Stimulated activated CD8-positive, alpha-beta memory T cell treated with anti-CD3 and anti-CD28 coated beads, Interleukin-4, amount 100 ng/mL, for 24 hours (primary cell): ENCODE measurements at places on chromosomes 3 and 15.

- DNase-seq = no peak
These were observed 57.3 kb downstream of the ROBO2 start for GRCh38 chr3:77096966-77097890.

DNA sequence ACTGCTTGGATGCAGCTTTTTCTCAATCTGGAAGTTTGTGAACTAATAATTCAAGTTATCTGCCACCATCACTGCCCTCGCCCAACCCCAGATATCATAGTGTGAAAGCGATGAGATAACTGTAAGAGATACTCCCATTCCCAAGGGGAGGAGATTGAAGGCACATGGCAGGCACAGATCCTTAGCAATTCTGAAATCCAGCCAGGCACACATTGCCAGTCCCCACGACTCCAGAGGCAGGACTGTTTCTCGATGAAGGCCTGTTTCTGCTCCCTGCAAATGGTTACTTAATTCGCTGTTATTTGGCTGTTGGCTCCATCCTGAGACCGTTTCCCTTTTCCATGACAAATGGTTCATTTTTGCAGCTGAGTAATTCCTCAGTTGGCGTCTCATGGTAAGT lies 63.2 kb upstream of the NEDD4 start:
- no peak for DNase-seq

DNA sequence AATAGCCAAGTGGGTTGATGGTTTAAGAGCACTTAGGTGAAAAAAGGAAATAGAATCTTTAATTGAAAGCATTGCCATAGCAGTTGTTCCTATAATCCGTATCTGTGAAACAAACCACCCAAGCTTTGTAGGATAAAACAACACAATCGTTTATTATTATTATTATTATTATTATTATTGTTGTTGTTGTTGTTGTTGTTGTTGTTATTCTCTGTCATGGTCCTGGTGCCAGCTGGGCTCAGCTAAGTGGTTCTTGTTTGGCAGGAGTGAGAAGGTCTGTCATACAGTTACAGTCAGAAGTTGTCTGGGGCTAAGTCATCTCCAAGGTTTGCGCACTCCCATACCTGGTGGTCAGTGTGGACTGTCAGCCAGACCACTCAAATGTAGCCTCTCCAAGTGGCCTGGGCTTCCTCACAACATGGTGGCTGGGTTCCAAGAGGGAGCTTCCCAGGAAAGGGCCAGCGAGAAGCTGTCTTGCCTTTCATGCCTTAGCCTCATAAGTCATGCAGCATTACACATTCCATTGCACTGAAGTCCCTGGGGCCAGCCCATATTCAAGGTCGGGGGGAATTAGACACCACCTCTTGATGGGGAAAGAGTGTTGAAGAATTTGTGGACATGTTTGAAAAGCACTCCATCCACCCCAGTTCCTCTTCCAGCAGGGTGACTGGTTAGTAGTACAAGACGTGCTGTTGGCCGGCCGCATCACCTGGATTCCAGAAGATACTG lies 54.3 kb upstream of the FGD5 start:
- no peak for DNase-seq

DNA sequence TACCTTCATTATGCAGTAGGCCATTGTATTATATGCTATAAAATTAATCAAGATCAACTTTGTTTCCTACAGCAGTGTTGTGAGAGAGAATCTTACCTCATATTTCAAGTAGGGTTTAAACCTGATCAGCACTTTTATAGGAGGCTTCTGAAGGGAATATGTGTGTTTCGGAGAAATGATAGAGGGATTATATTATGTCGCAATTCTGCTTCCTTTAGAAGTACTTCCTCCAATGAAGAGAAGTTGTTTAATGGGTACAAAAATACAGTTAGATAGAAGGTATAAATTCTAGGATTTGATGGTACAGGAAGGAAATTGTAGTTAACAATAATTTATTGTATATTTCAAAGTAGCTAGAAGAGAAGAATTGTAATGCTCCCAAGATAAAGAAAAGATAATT lies 54.9 kb downstream of the NSUN3 start:
- no peak for DNase-seq

GRCh38 chr3:53046171-53047170 lies 598 bp upstream of the SFMBT1 start:
- DNase-seq = peak; percentile 37

- DNase-seq = no peak
These were observed 53.3 kb upstream of the MELTF start for GRCh38 chr3:197082871-197083270.

GRCh38 chr3:11989383-11990038 lies 14.7 kb upstream of the SYN2 start:
- DNase-seq = no peak

GRCh38 chr15:96358821-96359615 lies 28.5 kb downstream of the NR2F2 start:
- no peak for DNase-seq

DNA sequence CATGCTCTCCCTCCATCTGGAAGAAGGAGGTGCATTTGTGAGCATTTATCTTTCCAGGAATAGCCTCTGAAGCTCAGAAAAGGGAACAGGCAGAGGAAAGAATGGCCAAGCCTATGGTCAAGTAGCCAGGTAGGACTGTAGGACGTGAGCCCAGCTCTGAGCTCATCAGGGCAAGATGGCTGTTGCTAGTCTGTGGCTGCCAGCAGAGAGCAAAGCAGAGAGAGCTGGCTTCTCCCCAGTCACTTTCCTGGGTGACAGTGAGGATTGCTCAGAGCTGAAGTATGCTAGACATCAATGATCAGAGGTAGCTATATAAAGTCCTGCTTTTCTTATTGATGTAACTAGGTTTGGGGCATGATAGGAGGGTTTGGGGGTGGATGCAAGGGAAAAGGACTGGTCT lies 146.1 kb upstream of the SLC24A5 start:
- DNase-seq = no peak

GRCh38 chr3:137035631-137036030 lies 77.8 kb downstream of the IL20RB start:
- DNase-seq = no peak

- DNase-seq = no peak
These were observed 55.8 kb upstream of the ACAD9 start for GRCh38 chr3:128823631-128824030.

GRCh38 chr15:87877114-87877810 lies 379.3 kb downstream of the NTRK3 start:
- DNase-seq = no peak

GRCh38 chr3:64783200-64783599 lies 95.4 kb upstream of the ADAMTS9 start:
- DNase-seq = no peak

- DNase-seq = no peak
These were observed 120.8 kb downstream of the SLCO3A1 start for GRCh38 chr15:91974321-91974720.

GRCh38 chr3:177836671-177837070 lies 639.4 kb upstream of the TBL1XR1 start:
- DNase-seq = no peak

DNA sequence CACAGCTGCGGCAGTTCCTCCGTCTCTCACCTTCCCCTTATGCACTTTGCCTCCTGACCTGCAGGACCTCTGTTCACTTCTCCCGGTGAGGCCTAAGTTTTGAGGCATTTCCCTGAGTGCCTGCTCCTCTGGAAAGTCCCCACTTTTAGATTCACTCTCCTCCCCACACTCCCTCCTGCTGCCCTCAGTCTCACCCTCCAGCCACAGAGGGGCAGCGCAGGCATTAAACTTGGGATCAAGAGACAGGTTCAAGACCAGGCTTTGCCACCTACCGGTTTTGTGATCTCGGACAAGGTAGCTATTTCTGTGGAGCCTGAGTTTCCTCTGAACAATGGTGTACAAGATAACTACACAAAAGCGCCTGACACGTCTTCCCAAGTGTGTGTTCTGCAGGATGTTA lies 19.4 kb downstream of the SLC6A11 start:
- DNase-seq = no peak

DNA sequence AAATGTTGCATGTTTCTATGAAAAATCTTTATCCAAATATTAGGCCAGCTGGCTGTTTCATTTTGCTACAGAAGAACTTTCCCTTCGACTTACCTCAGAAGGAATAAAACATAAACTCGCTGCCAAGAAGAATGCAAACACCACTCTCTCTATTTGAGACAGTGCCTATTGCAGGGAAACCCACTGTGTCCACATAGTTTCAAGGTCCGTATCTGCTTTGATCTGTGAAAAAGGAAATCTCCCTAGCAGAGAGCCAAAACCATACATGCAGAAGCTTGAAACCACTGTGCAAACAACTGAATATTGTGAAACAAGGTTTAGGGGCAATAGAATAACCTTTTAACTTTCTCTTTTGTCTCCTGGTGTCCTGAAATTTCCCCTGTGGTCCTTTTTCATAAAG lies 35.0 kb upstream of the CAPN7 start:
- DNase-seq = no peak

DNA sequence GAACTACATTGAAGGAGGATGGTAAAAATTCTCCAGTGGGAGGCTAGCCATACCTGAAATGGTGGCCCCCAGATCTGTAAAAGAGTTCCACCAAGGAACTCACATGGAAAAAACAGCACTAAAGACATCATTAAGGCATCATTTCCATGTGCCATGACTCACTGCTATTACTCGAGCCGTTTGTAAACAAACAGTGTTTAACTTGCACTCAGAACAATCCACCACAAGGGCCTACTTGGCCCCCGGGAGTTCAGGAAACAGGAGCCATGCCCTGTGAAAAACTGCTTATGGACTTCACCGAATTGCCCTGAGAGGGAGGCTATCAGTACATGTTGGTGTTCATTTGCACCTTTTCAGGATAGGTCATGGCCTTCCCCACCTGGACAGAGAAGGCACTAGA lies 18.2 kb downstream of the CCR4 start:
- DNase-seq = no peak

GRCh38 chr3:186458306-186459107 lies 85.7 kb downstream of the CRYGS start:
- no peak for DNase-seq

GRCh38 chr3:121995161-121996137 lies 26.6 kb downstream of the ILDR1 start:
- no peak for DNase-seq

- DNase-seq = no peak
These were observed 54.8 kb upstream of the ATP2C1 start for GRCh38 chr3:130838898-130839600.

- no peak for DNase-seq
These were observed 26.3 kb upstream of the PRR23E start for GRCh38 chr3:127166501-127167065.
